Activated CD4-positive, alpha-beta T cell treated with anti-CD3 and anti-CD28 coated beads for 24 hours (primary cell): ENCODE measurements at places on chromosomes 2 and 18.

DNA sequence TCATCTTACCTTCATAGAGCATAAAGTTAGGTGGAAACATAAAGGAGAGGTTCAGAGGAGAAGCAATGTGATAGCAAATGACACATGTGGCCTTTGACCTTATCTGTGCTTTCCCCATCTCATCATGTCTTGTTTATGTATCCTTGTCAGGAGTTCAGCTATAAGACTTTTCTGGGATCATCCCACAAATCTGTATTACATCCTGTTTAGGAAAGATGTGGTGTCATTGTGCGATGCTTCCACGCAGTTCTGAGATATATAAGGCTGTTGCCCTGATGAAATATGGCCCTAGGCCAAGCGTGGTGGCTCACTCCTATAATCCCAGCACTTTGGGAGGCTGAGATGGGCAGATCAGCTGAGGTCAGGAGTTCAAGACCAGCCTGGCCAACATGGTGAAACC lies 15.5 kb upstream of the MGAT5 start:
- no peak for DNase-seq

GRCh38 chr2:232476791-232477190 lies 10.8 kb downstream of the ECEL1 start:
- DNase-seq: no peak

- DNase-seq: no peak
Measured at GRCh38 chr2:45963816-45964215, 312.3 kb downstream of the PRKCE start.

- DNase-seq: no peak
Measured at GRCh38 chr2:72145658-72146329, 1.9 kb downstream of the CYP26B1 start.

- no peak for DNase-seq
Measured at GRCh38 chr18:48304906-48305693, 104.1 kb downstream of the ZBTB7C start.

- DNase-seq: no peak
Measured at GRCh38 chr2:88613921-88614320, 13.3 kb downstream of the EIF2AK3 start.

- no peak for DNase-seq
Measured at GRCh38 chr18:26757263-26758019, 108.1 kb downstream of the AQP4 start.

- DNase-seq: no peak
Measured at GRCh38 chr2:215777465-215778044, 235.8 kb downstream of the MREG start.

DNA sequence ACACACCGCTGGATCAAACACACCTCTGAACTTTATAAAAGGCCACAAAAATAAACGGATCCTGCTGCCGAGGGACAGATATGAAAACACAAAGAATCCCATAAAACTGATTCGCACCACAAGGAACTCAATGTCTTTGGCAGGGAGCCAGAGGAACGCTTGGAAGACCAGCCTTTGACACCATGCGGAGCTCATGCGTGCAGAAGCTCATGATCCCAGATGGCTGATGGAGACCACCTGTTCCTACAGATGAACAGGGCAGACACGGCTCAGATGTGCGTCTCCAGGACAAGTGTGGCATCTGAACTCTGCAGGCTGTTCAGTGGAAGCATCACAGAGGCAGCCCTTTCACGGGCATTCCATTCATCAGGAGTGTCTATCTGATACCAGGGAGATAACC lies 24.9 kb downstream of the COPS9 start:
- DNase-seq: no peak

DNA sequence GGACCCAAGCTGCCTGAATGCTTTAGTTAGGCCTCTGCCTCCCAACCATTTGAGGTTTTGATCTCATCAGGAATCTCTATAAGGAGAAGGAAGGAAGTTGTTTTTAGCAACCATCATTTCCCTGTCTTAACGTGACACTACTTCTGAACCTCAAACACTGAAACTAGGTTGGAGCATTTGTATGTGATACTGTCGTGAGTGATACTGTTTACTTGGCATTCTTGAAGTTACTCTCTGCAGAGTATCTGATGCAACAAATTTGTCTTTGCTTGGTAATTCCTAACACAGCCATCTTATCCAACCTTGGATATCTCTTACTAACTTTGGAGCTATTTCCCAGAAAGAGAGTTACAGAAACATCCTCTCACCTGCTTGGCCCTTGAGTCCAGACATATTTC lies 22.1 kb downstream of the TTLL4 start:
- no peak for DNase-seq

GRCh38 chr2:240648155-240648649 lies 22.9 kb downstream of the GPR35 start:
- DNase-seq: no peak

- DNase-seq: no peak
Measured at GRCh38 chr18:48608581-48608980, 69.8 kb downstream of the CTIF start.

- no peak for DNase-seq
Measured at GRCh38 chr2:238670111-238670585, 177.7 kb upstream of the TWIST2 start.

DNA sequence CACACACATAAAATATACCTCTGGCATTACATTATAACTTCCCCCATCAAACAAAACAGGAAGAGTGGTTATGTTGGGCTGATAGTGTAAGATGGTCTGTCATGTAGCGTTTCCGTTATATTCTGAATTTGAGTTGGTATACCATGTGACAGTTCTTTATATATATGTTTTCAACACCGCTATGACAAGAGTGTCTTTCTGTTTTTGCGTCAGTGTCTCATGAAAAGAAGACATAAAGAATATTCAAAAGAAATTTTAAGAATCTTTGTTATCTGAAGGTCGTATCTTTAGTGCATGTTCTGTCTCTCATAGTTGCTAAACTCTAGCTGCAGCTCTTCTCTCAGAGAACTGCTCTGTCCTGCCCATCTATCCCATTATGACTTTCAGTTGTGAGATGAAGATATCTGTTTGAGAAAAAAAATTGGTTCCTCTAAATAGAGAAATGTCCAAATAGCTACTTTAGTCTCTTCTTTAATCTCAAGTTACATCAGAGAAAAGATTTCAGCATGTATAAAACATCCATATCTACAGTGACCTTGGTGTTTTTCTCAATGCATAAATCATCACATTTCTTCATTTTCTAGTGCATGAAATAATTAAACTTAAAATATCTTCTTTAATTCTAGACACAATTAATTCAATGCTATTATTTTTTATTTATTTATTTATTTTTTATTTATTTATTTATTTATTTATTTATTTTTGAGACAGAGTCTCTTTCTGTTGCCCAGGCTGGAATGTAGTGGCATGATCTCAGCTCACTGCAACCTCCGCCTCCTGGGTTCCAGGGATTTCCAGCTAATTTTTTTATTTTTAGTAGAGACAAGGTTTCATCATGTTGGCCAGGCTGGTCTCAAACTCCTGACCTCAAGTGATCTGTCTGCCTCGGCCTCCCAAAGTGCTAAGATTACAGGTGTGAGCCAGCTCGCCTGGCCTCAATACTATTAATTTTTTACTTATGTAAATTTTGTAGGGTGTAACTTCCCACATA lies 24.3 kb upstream of the PSME4 start:
- no peak for DNase-seq

DNA sequence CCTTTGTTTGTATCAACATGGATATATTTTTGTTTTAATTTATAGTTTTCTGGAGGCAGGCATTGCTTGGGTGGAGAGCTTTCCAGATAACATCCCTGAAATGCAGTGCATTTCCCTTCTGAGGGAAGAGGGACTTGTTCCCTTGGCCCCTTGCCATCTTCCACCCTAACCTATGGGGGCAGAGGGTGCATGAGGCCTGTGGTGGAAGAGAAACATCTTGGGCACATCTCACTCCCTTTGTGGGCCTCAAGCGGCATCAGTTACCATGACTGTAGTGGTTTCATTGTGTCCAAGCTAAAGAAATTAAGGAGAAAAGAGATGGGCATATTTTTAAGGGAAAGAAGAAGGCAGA lies 5.3 kb upstream of the RPL37A start:
- no peak for DNase-seq

- no peak for DNase-seq
Measured at GRCh38 chr2:45287045-45287444, 277.8 kb upstream of the SIX2 start.

- no peak for DNase-seq
Measured at GRCh38 chr2:16861111-16861510, 195.5 kb upstream of the CYRIA start.

GRCh38 chr2:232681527-232681926 lies 15.6 kb upstream of the GIGYF2 start:
- no peak for DNase-seq

DNA sequence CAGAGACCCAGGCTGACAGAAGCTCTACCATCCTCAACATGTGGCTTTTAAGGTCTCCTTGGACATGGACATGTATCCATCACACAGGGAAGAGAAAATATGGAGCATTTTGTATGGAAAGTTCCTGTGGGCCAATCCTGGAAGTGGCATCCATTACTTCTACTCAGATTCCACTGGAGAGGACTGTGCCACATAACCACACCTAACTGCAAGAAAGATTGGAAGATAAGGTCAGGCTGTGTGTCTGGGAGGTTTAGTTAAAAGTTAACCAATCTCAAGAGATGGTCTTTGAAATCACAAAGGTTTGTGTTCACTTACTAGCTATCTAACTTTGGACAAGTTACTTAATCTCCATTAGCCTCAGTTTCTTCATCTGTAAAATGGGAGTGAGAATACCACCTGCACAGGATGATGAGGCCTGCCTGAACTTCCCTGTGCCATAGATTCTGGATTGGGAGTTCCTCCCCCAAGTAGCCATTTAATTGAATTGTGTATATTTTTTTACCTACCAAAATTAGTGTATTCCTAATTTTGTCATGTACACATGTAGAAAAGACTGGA lies 3.9 kb upstream of the ABCB11 start:
- DNase-seq: no peak

DNA sequence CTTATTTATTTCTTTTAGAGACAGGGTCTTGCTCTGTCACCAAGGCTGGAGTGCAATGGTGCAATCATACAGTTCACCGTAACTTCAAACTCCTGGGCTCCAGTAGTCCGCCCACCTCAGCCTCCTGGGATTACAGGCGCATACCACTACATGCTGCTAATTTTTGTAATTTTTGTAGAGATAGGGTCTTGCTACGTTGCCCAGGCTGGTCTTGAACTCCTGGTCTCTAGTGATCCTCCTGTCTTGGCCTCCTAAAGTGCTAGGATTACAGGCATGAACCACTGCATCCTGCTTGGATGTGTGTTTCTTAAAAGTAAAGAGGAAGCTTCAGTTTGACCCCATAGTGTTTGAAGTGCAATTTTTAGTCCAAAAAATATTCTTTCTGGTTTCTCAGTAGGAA lies 105.0 kb upstream of the KIF5C start:
- no peak for DNase-seq

- no peak for DNase-seq
Measured at GRCh38 chr2:36069074-36069473, 286.5 kb upstream of the CRIM1 start.

DNA sequence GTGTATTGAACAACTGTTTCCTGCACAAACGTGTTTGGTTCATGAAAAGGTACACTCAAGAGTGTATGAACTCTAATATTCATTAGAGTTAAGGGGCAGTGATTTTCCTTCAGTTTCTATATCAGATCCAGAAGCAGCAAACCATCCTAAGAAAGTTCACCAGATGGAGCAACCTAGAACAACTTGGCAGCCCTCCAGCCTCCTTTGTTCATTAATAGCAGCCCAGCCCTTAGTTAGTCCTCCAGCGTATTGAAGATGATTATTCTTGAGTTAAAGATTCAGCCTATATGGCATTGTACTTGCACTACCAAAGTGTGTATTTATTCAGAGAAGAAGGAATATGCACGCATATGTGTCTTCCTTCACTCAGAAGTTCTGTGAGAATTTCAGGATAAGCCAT lies 365.5 kb downstream of the SETBP1 start:
- no peak for DNase-seq

- DNase-seq: no peak
Measured at GRCh38 chr2:165055082-165055851, 99.9 kb upstream of the SLC38A11 start.

GRCh38 chr2:110105608-110106467 lies 9.8 kb downstream of the MALL start:
- no peak for DNase-seq

DNA sequence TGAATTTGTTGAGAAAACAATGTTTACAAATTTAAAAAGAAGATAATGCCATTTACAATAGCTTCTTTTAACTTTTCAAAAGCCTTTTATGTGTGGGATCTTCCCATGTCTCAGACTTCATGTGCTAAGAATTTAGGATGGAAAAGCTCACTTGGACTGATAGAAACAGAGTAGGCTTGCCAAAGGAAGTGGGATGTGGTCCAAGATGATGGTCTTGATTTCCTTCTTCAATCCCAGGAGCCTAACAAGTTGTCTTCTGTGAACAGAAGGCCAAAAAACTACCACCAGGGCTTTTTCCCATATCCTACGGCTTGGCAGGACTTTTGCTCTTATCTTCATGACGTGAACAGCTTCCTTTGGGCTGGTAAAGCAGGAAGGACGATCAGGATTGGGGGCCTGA lies 9.5 kb downstream of the CXCR4 start:
- DNase-seq: no peak

GRCh38 chr18:37611614-37612279 lies 46.1 kb upstream of the CELF4 start:
- no peak for DNase-seq

- no peak for DNase-seq
Measured at GRCh38 chr18:50045126-50045525, 149.8 kb downstream of the MYO5B start.
